Activated CD4-positive, alpha-beta T cell treated with anti-CD3 and anti-CD28 coated beads for 4 hours (primary cell): ENCODE measurements at places on chromosomes 6 and 20.

DNA sequence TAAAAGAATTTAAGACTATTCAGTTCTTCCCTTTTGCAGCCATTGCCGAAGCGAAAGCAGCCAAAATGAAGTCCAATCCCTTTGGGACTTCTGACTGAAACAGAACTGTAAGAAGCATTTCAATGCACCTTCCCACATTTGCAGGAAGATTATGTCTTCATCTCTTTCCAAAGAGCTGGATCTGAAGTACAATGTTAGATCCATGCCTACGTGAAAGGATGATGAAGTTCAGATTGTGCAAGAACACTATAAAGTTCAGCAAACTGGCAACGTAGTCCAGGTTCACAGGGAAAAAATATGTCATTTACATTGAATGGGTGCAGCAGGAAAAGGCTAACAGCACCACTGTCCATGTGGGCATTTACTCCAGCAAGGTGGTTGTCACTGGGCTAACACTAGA lies 6.0 kb upstream of the FILIP1 start:
- no peak for DNase-seq

DNA sequence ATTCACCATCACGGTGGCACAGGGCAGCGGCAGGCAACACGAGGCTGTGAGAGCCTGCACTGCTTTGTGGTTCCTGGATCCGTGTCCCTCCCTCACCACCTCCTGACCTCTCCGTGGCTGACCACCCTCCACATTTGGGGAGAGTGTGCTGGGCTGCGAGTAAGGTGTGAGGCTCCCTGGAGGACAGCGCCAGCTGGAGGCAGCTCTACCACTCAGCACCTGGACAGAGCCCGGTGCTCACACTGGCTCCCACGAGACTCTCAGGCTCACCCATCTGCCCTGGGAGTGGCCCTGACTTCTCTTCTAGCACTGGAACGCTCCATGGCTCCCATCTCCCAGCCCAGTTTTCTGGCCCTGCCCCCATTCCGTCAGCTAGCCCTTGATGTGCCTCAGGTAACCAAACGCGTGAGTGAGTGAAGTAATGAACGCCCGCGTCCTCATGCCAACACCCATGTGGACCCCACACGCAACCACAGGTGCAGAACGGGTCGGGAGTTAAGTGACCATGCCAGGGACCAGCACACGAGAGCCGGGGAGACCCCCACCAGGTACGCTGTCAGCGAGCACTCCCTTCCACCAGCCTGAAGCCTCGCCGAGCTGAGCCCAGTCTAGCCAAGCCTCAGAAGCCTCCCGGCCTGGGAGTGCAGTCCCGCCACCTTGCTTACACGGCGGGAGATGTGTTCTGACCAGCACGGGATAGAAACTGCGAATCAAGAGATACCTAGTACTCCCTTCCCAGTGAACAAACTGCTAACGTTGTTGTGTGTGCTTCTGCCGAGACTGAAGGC lies 137.2 kb downstream of the WDR27 start:
- no peak for DNase-seq

GRCh38 chr6:13762611-13763441 lies 51.2 kb upstream of the RANBP9 start:
- peak; percentile 12 for DNase-seq

DNA sequence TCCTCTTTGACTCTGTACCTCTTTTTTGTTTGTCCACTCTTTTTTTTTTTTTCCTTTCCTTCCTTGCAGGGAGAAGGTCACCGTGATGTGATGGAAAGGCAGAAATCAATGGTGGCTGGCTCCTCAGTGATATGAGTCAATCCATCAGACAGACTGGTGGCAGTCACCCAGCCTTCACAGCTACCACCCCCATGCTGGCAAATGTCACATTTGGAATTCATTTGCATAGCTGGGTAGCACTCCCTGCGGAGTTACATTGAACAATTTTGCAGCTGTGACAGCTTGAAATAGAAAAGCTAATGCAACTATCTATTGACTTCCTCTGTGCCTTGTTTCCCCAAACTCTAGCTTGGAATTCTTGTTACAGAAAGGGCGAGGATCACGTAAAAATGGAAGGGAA lies 668.4 kb downstream of the C6orf118 start:
- no peak for DNase-seq

DNA sequence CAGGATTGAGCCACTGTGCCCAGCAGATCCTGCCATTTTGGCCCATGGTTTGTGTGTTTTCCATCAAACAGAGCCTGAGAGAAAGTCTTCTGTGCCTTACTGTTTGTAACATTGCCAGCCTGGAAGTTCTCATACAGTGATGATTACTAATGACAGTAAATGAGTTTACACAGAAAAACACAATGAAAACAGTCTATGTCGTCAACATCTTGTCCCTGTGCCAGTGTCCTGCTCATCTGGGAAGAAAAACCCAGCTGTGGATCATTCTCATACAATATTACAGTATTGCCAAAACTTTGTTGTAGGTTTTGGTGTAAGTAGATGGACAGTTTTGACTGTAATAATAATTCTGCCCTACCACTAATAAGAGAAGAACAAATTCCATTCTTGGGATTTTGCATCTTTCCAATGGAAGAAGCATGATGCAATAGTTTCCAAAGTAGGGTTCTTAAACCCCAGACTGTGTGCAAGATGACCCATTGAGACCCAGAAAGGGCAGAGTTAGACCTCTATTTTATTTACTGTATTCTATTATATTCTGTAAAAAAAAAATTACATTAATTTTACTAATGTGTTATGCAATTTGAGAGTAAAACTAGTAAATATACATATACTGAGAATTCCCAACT lies 135.0 kb upstream of the JARID2 start:
- DNase-seq: no peak

GRCh38 chr6:95249175-95249574 lies 328.2 kb upstream of the MANEA start:
- no peak for DNase-seq

GRCh38 chr6:67880939-67881705 lies 754.0 kb upstream of the ADGRB3 start:
- no peak for DNase-seq

GRCh38 chr6:16243055-16243454 lies 4.7 kb downstream of the GMPR start:
- no peak for DNase-seq

- DNase-seq: no peak
Observed at GRCh38 chr6:149342525-149342924, 25.0 kb downstream of the TAB2 start.

- no peak for DNase-seq
Observed at GRCh38 chr20:52569201-52569600, 377.6 kb upstream of the ZFP64 start.

DNA sequence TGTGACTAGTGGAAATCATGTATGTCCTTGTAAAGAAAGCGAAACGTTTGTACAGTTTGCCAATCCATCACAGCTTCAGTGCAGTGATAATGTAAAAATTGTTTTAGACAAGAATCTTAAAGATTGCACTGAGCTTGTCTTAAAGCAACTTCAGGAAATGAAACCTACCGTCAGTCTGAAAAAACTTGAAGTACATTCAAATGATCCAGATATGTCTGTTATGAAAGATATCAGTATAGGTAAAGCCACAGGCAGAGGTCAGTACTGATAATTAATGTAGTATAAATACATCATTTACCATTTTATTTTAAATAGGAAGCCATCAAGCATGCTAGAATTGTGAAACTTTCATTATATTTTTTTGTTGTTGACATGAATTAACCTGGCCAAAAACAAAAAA lies 60.9 kb upstream of the SMIM8 start:
- DNase-seq: no peak

DNA sequence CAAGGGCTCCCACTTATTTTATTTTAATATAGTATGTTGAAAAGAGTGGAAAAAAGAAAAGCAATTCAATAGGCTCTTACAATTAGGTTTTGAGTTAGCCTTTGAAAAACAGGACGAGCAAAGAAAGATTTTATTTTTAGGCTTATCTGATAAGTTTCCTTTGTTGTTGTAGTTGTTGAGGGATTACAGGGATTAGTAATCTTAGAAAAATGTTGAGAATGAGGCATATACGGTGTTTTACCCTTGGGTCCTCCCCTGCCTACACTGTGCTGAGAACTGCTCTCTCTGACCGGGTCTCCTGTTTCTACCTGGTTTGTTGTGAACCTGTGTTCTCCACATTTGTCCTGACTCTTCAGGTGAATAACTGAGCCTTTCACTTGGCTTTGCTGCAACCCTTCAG lies 16.7 kb downstream of the TRAPPC3L start:
- DNase-seq: no peak

DNA sequence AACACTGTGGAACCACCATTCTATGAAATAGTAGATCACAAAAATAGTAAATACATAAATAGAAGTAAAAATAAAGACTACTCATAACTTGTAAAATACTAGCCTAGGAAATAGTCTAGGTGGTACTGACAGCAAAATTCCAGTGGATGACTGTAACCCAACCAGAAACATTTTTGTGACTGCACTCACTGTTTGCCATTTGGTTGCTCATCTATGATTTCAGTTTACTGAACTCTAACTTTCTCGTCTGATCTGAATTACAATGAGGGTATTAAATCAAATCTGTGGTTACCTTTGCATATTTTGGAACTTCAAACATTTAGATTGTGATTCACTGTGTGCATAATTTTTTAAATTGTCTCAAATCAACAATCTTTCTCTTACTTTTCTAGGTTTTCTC lies 151.1 kb downstream of the KHDC1L start:
- no peak for DNase-seq

GRCh38 chr20:50360218-50360672 lies 149.9 kb upstream of the PTPN1 start:
- DNase-seq: no peak

DNA sequence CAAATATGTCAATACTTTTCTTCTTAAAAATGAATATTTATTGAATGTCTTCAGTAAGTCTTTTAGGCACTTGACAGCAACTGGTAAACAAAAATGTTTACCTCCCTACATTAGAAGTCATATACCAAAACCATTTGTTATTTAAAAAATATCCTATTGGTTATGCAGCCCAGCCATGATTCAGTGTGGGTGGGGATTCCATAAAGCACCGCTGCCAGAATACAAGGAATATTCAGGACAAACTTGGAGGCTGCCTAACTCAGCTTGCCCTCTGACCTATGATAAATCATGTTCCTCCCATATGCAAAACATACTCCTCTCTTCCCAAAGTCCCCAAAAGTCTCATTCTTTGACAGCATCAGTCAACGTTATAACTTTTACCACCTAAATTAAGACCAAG lies 486.8 kb upstream of the IRAK1BP1 start:
- no peak for DNase-seq

DNA sequence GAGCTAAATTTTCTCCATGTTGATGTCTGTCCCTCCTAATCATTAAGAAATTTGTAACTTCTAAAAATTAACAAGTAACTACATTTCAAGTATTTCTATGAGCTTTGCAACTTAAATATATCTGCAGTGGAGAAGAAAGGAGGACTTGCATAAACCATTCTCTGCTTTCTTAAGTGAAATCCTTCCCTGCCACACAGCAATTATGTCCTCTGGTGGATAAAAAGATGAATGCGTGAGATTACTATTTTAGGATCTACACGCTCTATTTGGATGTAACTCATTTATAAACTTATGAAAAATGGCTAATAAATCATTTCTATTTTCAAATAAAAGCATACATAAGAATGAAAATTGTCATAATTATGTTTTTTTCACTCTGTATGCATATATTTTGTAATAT lies 338.0 kb upstream of the PTCHD4 start:
- no peak for DNase-seq
